ENCODE measurements at places on chromosomes 6 and 20. TPM values are rescaled to one million over a fixed set of nuclear protein-coding genes. Genes with fewer than 3 reads are reported as not detected.

CST5 gene
- total RNA-seq: not detected

PCMTD2 gene
- total RNA-seq: 175 TPM

SCGN gene
- not detected for total RNA-seq

IP6K3 gene
- not detected for total RNA-seq

AVP gene
- 0.59 TPM for total RNA-seq

SUMO4 gene
- 5.7 TPM for total RNA-seq

WFDC11 gene
- total RNA-seq: not detected

SOX18 gene
- total RNA-seq: not detected

C20orf204 gene
- total RNA-seq: 4.5 TPM

CDC5L gene
- 17.4 TPM for total RNA-seq

VARS1 gene
- 70.4 TPM for total RNA-seq

MTFR2 gene
- 1.2 TPM for total RNA-seq

PRICKLE4 gene
- not detected for total RNA-seq

ZKSCAN3 gene
- total RNA-seq: 11.9 TPM

FOXQ1 gene
- not detected for total RNA-seq

HRH3 gene
- total RNA-seq: not detected

COX7A2 gene
- 195 TPM for total RNA-seq

AKAP7 gene
- total RNA-seq: 12.2 TPM
